ENCODE measurements at places on chromosomes 6 and 20.

GRCh38 chr6:155889410-155889809 is 433.8 kb upstream of the NOX3 start:
- DNase-seq, result no peak

GRCh38 chr6:153852481-153852880 is 186.6 kb upstream of the OPRM1 start:
- no peak for DNase-seq

DNA sequence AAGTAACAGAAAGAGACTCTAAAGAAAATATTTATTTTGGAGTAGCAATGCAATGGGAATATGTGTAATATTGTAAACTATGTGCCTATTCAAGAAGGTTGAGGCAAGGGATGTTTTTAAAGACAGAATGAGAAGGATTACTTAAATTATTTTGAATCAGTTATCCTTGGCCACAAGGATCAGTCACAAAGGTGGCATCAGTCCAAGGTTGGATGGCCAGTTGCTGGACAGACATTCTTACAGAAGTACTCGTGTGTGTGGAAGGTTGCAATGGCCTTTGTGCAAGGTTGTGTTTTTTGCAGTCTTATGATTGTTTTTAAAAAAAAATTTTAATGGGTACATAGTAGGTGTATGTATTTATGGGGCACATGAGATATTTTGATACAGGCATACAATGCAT is 2.0 kb downstream of the QRSL1 start:
- no peak for DNase-seq

DNA sequence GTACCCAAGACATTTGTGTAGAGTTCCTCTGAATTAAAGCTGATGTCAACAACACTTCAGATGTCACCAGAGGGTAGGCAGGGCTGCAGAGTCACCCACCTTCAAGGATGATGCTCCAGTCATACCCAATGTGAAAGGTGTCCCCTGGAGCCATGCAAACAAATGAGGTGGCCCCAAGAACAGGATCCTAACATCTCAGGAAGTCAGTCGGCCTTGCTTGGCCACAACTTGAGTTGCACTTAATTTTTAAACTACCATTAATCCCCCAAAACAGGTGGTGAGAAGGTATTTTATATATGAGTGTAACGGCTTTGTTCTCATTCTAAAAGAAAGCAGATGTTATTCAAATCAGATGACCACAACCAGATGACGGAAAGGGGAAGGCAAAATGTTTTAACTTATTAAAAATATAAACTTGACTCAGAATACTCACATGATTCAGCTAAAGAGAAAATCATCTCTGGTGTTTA is 21.1 kb upstream of the SERPINB1 start:
- no peak for DNase-seq

GRCh38 chr6:110039364-110039980 is 61.4 kb downstream of the GPR6 start:
- peak; percentile 70 for DNase-seq

DNA sequence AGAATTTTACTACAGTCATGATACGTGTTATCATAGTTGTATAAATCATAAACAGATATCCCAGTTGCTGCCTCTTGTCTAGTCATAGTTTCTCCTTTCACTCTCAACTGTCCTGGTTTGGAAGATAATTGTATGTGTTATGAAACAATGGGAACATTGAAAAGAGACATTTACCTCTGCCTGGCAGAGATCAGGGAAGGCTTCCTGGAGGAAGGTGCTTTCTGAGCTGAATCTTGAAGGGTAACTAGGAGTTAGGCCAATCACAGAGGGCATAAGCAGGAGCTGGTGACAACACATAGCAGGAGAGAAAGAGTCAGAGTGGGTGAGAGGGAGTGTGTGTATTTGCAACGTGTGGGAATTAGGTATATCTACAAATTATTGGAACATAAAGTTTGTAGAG is 5.4 kb downstream of the ASXL1 start:
- no peak for DNase-seq

- peak; percentile 39 for DNase-seq
Observed at GRCh38 chr6:111057074-111057752, 30.1 kb upstream of the SLC16A10 start.

DNA sequence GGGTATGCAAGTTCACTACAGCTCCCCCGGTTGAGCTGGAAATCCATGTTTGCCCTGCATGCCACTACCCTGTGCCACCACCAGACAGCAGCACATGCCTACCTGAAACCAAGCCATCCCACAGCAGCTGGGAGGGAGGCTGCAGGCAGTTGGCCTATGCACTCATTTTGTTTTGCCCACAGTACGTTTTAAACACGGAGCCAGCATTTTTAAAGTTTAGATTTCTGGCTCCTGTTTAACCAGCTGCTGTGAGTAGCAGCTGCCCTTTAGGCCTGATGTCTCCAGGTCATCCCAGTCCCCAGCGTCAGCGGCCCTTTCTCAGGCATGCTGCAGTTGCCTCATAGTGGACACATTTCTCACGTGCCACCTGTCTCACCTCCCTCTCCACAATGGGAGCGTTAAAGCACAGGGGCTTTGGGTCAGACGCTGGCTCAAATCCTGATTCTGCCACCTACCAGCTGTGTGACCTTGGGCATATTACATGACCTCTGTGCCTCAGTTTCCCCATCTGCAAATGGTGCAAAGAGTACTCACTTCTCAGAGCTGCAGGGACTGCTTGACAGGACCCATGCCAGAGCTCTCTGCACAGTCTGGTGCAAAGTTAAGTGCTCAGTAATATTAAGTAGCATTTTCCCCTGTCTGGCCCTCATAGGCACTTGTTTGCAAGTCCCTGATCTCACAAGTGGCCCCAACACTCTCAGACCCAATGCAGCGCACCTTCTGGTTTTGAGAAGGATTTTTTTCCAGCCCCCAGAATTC is 8.2 kb upstream of the UBE2V1 start:
- no peak for DNase-seq

GRCh38 chr6:49054311-49054710 is 408.7 kb downstream of the MMUT start:
- no peak for DNase-seq

- DNase-seq, result no peak
Observed at GRCh38 chr6:134980846-134981245, 30.9 kb upstream of the ALDH8A1 start.

All from thymus (tissue), 14 donors.